Kidney (tissue), 22 donors: ENCODE measurements at places on chromosomes 1 and 21. TPM values are rescaled to one million over a fixed set of nuclear protein-coding genes. Genes with fewer than 3 reads are reported as not detected.
A peak's percentile ranks its signal among the peaks of the same experiment; 100 is the strongest.

GRCh38 chr21:40635391-40635790, 211.6 kb downstream of the DSCAM start:
- no peaks in the 10 kb centered on the region for H3K4me1 ChIP-seq
- H3K4me3 ChIP-seq: no peak overlapping the region
- H3K27ac ChIP-seq: no peak overlapping the region

- no peak for DNase-seq
- H3K36me3 ChIP-seq: no peaks in the 10 kb centered on the region
- no peak overlapping the region for H3K4me3 ChIP-seq
- no peaks in the 10 kb centered on the region for H3K27me3 ChIP-seq
- H3K27ac ChIP-seq: no peak overlapping the region
These were observed 95.0 kb downstream of the DENND1B start for GRCh38 chr1:197680311-197680710.

DNA sequence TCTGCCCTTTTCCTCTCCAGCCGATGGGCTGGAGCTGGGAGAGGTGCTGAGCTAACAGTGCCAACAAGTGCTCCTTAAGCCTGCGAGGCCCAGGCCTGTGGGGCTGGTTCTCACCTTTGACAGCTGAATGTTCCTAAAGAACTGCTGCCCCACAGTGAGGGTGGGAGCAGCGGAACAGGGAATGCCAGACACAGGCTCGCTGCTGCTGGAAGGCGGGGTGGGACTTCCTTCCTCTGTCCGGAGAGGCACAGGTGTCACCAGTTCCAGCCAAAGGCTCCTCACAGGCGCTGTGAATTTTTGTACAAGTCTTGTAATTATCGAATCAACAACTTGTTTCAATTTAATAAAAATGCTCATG, 47.1 kb downstream of the COQ8A start:
- H3K27ac ChIP-seq: no peak overlapping the region
- H3K4me3 ChIP-seq: no peak overlapping the region
- peaks cover 9% of the 10 kb centered on the region for H3K36me3 ChIP-seq
- no peak for DNase-seq

DNA sequence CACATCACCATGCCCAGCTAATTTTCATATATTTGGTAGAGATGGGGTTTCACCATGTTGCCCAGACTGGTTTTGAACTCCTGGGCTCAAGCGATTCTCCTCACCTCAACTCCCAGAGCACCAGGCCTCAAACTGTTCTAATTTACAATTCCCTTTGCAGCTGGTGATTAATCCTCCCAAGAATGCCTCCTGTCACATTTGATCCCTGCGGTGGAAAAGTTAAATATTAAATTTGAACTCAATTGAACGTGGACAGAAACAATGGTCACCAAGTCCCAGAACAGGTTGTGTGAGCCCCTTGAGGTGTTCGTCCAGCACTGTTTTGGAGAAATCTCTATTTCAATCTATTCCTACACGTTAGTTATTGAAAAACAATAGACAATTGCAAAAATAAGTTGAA, 2.0 kb upstream of the ANKRD35 start:
- H3K4me1 ChIP-seq: no peaks in the 10 kb centered on the region
- no peaks in the 10 kb centered on the region for H3K36me3 ChIP-seq
- H3K27ac ChIP-seq: no peak overlapping the region
- peak; percentile 53 for DNase-seq
- no peak overlapping the region for H3K4me3 ChIP-seq

DNA sequence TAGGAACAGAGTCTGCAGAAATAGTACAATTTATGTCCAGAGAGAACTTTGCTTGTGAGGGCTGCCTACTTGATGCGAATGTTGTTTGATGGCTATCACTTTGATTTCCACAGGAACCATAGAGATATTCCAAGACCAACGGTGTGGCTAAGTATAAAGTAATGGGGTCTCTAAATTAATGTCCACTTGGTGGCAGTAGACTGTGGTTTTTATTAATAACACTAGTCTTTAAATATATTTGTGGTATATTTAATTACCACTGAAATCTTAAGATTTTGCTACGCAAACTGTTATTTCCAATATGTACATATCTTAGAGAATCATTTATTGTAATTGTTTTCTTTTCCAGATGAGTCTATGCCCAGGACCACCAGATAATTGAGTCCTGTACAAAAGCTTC, 647.9 kb downstream of the PLA2G4A start:
- no peaks in the 10 kb centered on the region for H3K36me3 ChIP-seq
- no peak overlapping the region for H3K27ac ChIP-seq
- no peak overlapping the region for H3K4me3 ChIP-seq
- no peak for DNase-seq

GRCh38 chr21:43809853-43810504, 20.6 kb downstream of the RRP1 start:
- no peak overlapping the region for H3K27ac ChIP-seq
- peak; percentile 73 for DNase-seq
- no peaks in the 10 kb centered on the region for H3K27me3 ChIP-seq
- no peaks in the 10 kb centered on the region for H3K36me3 ChIP-seq

GRCh38 chr21:45162809-45163208, 88.4 kb downstream of the ADARB1 start:
- no peak for DNase-seq
- H3K36me3 ChIP-seq: no peaks in the 10 kb centered on the region
- no peak overlapping the region for H3K4me3 ChIP-seq
- no peak overlapping the region for H3K27ac ChIP-seq
- H3K4me1 ChIP-seq: no peaks in the 10 kb centered on the region

GRCh38 chr21:29125979-29126378, 4.5 kb upstream of the MAP3K7CL start:
- DNase-seq: no peak
- H3K27ac ChIP-seq: no peak overlapping the region
- H3K4me3 ChIP-seq: no peak overlapping the region

DNA sequence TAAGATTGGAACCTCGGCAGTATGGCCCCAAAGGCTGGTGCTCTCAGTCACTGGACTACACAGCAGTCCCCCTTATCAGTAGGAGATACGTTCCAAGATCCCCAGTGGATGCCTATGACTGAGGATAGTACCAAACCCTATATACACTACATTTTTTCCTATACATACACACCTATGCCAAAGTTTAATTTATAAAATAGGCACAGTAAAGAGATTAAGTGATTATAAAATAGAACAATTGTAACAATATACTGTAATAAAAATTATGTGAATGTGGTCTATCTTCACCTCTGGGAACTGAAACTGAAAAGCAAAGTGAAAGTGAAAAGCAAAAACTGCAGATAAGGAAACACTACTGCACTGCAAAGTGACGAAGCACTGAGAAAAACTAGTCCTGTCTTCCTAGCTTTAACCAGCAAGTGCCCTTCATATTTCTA, 96.8 kb downstream of the INTS7 start:
- H3K4me3 ChIP-seq: peak overlapping the region; percentile 14
- H3K27ac ChIP-seq: no peak overlapping the region
- no peak for DNase-seq
- no peaks in the 10 kb centered on the region for H3K27me3 ChIP-seq
- H3K4me1 ChIP-seq: peaks cover 2% of the 10 kb centered on the region

GRCh38 chr1:221923929-221924598, 182.2 kb upstream of the DUSP10 start:
- H3K27me3 ChIP-seq: no peaks in the 10 kb centered on the region
- no peak for DNase-seq
- no peaks in the 10 kb centered on the region for H3K4me1 ChIP-seq
- no peak overlapping the region for H3K4me3 ChIP-seq
- H3K36me3 ChIP-seq: no peaks in the 10 kb centered on the region
- no peak overlapping the region for H3K27ac ChIP-seq

DNA sequence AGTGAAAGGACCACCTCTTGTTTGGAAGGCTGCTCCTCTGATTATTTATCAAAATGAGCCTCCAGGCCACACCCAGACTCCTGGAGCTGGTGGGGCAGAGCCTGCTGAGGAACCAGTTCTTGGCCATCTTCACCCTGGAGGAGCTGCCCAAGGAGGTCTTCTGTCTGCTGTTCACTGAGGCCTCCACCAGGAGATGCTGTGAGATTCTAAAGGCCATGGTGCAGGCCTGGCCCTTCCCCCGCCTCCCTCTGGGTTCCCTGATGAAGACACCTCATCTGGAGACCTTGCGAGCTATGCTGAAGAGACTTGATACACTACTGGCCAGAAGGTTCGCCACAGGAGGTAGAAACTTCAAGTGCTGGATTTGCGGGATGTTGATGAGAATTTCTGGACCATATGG, 61.7 kb upstream of the GJA8 start:
- no peak overlapping the region for H3K27ac ChIP-seq
- no peaks in the 10 kb centered on the region for H3K27me3 ChIP-seq
- DNase-seq: no peak
- H3K4me1 ChIP-seq: no peaks in the 10 kb centered on the region
- no peaks in the 10 kb centered on the region for H3K36me3 ChIP-seq

DNA sequence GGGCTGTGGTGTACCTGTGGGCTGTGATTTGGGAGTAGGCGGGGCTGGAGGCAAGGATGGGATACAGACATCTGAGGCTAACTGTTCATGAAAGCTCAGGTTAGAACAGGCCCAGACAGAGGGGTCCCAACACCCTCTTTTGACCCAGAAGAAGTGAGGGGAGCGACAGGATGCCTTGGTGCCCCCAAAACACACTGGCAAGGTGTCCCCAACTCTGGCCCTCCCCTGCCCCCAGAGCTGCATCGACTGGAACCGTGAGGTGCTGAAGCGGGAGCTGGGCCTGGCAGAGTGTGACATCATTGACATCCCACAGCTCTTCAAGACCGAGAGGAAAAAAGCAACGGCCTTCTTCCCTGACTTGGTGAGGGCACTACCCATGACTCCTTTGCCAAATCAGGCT, 27.6 kb upstream of the PADI4 start:
- H3K4me1 ChIP-seq: no peaks in the 10 kb centered on the region
- H3K27ac ChIP-seq: no peak overlapping the region
- no peak for DNase-seq

DNA sequence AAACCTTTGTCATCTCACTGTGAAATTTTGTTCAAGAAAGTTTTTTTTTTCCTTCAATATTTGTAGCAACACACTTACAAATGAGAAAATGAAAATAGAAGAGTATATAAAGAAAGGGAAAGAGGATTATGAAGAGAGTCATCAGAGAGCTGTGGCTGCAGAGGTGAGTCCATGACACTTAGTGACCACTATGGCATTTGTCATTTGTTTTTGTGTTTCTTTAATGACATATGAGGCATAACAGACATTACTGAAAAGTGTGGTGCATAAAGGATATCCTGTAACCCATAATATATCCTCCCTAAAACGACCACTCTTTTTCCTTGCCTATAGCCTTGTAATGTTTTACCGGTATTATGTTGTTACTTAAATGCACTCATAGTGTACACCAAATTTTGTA, 80.2 kb downstream of the VPS26C start:
- H3K27me3 ChIP-seq: no peaks in the 10 kb centered on the region
- H3K36me3 ChIP-seq: peaks cover 8% of the 10 kb centered on the region
- no peak for DNase-seq
- no peaks in the 10 kb centered on the region for H3K4me1 ChIP-seq
- no peak overlapping the region for H3K4me3 ChIP-seq

DNA sequence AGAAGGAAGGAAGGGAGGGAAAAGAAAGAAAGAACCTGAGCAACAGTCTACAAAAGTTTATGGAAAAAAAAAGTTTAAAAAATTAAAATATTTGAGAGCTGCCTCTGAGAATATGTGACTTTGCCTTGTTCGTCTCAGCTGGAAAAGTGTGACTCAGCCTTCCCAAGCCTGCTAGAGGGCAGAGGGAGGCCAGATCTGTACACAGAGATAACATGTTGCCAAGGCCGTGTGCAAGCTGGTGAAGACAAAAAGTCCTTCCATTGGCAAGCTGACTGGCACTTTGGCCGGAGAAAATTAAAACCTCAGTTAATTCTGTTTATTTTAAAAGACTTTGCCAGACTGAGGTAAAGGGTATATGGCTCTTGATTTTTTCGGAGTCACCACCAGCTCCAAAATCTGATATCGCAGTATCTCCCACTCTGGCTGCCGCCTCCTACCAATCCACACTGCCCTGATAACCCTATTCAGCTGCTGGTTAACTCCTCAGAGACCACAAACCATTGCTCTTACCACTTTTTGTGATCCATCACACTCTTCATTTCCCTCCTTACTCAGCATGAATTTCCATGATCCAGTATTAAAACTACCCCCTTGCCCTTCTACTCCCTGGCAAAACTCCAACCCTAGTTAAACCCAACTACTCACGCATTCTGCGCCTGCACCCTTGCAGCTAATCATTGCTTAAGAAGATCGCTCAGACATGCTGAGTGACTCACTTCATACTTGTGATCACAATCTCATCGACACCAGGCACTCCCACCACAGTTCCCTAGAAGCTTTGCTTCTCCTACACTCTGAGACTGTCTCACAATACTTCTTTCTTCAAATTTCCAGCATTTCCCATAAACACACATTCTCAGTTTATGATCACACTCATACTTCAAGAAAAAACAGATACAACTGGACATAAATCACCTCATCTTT, 5.7 kb upstream of the PPP1R15B start:
- no peaks in the 10 kb centered on the region for H3K27me3 ChIP-seq
- peaks cover 12% of the 10 kb centered on the region for H3K4me1 ChIP-seq
- DNase-seq: peak; percentile 32
- H3K36me3 ChIP-seq: no peaks in the 10 kb centered on the region

DNA sequence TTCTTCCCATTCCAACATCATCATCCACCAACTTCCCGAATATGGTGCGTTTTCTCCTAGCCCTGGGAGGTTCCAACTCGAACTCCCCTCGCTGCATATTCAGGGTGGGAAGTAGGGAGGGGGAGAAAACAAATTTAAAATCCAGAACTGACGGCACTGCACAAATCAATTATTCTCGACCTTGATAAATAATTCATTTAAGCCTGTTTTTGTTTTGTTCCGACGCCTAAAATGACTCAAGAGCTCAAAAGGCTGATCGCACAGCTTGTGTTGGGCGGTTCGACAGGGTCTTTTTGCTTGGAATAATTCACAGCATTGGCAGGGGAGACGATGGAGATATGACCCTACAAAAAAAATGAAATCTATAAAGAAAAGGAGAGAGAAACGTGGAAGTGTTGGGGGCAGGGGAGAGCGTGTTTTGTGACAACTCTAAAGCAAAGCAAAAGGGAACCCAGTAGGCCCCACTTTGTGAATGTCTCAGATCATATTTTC, 3.1 kb upstream of the BARHL2 start:
- no peak for DNase-seq
- no peak overlapping the region for H3K4me3 ChIP-seq
- H3K27me3 ChIP-seq: peaks cover 83% of the 10 kb centered on the region

- no peaks in the 10 kb centered on the region for H3K27me3 ChIP-seq
- peak overlapping the region; percentile 42 for H3K4me3 ChIP-seq
- peak overlapping the region; percentile 78 for H3K27ac ChIP-seq
- peaks cover 8% of the 10 kb centered on the region for H3K4me1 ChIP-seq
- peak; percentile 61 for DNase-seq
These were observed 524 bp upstream of the TMCO4 start for GRCh38 chr1:19800076-19800804.

- H3K27ac ChIP-seq: peak overlapping the region; percentile 54
- no peak for DNase-seq
- H3K4me3 ChIP-seq: no peak overlapping the region
- peaks cover 7% of the 10 kb centered on the region for H3K4me1 ChIP-seq
- H3K36me3 ChIP-seq: no peaks in the 10 kb centered on the region
These were observed 32.2 kb downstream of the FMO3 start for GRCh38 chr1:171122893-171123292.

- DNase-seq: no peak
- H3K4me3 ChIP-seq: no peak overlapping the region
- no peaks in the 10 kb centered on the region for H3K27me3 ChIP-seq
These were observed 37.9 kb downstream of the SLC66A1 start for GRCh38 chr1:19349999-19350398.

- DNase-seq: no peak
- H3K27ac ChIP-seq: no peak overlapping the region
- no peaks in the 10 kb centered on the region for H3K4me1 ChIP-seq
- H3K4me3 ChIP-seq: no peak overlapping the region
These were observed 61.2 kb upstream of the DPH5 start for GRCh38 chr1:101086783-101087182.

RPTN gene
- total RNA-seq: not detected

BRINP3 gene
- 1.8 TPM for total RNA-seq

MAP10 gene
- total RNA-seq: 3.8 TPM

OR2T5 gene
- total RNA-seq: 0.09 TPM
